NCI-H1105 treated with DMSO at 0.1 percent for 48 hours (cell line): ENCODE measurements at places on chromosomes 1 and 21.

DNA sequence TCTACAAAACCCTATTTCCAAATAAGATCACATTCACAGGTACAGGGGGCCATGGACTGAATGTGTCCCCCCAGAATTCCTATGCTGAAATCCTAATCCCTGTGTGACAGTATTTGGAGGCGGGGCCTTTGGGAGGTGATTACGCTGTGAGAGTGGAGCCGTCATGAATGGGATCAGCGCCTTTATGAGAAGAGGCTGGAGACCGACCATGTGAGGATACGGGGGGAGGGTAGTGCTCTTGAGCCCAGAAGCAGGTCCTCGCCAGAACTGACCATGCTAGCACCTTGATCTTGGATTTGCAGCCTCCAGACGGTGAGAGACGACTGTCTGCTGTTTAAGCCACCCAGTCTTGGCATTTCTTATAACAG is 23.8 kb upstream of the KIF26B start:
- DNase-seq, result no peak

- DNase-seq, result no peak
Observed at GRCh38 chr1:151838222-151839081, 1.2 kb downstream of the C2CD4D start.

- no peak for DNase-seq
Observed at GRCh38 chr1:115036814-115037507, 7.3 kb downstream of the TSHB start.

DNA sequence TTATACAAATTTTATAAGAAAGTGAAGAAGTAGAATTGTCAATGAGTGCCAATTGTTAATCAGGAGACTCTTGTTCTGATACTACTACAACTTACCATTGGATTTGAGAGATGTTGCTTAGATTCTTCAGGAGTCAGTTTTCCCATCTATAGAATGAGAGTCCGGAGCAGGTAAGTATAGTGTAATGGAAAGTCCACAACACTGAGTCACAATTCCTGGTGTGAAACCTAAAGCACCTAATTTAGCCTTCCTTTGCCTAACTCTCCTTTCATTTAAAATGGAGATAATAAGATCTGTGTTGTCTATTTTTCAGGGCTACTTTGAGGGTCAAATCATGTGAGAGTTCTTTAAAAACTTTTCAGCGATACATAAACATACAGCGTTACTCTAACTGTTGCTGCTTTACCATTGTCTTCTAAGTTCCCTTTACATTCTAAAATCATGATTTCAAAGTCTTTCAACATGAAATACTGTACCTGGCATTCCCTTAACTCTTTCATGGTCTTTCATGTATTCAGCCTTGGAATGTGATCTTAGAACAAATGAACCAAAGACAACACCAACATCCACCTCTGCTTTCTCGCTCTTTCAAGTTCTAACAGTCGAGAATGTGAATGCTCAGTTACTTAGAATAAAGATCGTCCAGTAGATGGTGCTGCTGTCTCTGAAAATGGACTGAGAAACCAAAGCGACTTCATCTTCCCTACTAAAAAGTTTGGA is 90.9 kb downstream of the SLC30A10 start:
- DNase-seq, result peak; percentile 58

DNA sequence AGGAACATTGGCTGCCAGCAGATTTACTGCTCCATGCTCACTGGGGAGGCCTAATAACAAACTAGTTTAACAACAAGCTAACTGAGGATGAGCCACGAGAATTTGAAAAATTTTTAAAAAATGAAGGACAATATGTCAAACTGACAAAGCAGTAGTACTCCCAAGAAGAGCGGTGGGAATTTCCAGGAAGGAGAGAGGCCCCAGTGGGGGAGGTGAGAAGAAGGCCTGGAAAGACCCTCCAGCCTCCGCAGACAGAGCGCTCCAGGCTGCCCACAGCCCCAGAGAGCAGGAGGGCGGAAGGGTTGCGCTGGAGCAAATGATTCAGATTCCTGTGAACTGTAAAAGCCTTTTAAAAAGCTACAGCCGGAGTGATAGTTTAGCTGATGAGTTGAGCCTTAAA is 78.5 kb downstream of the SIPA1L2 start:
- DNase-seq, result no peak

DNA sequence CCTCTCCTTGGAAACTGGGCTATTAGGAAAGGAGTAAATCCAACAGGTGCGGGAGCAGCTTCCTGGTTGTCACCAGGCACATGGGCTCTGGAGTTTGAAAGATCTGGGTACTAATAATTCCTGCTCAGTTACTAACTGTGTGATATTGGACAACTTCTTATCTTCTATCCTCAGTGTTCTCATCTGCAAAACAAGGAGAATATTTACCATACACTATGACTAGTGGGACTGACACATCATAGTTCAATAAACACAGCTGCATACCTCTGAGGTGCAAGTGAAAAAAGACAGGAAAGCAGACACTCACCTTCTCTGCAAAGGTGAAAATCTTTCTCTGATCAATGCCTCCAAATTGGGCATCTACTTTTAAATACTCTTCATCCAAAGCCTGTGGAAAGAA is 19.7 kb downstream of the YARS1 start:
- DNase-seq, result no peak

- DNase-seq, result no peak
Observed at GRCh38 chr1:176801514-176802020, 338.6 kb downstream of the PAPPA2 start.

DNA sequence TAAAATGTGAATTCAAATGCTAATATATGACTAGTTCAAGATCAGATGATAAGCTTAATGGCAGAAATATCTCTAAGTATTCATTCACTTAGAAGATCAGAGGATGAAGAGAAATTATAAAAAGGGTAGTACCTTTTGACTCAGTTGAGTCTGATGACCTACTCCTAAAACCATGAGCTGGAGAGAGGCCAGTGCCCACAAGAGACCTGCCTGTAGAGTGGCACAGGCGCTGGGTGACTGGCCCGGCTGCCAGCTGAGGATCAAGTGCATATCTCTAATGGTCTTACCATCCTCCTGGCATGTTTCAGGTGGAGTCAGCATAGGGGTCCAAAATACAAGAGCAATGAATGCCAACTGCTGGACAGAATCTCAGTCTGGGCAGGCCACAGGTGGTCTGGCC is 14.1 kb downstream of the DDAH1 start:
- no peak for DNase-seq

DNA sequence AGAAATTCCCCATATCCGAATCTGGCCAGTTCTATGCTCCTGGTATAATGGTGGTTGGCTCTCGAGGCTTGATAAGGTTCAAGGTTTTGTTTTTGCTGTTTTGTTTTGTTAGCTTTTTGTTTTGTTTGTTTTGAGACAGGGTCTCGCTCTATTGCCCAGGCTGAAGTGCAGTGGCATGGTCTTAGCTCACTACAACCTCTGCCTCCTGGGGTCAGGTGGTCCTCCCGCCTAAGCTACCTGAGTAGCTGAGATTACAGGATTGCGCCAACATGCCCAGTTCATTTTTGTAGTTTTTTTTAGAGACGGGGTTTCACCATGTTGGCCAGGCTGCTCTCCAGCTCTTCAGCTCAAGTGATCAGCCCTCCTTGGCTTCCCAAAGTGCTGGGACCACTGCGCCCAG is 109.1 kb upstream of the ERRFI1 start:
- DNase-seq, result no peak

DNA sequence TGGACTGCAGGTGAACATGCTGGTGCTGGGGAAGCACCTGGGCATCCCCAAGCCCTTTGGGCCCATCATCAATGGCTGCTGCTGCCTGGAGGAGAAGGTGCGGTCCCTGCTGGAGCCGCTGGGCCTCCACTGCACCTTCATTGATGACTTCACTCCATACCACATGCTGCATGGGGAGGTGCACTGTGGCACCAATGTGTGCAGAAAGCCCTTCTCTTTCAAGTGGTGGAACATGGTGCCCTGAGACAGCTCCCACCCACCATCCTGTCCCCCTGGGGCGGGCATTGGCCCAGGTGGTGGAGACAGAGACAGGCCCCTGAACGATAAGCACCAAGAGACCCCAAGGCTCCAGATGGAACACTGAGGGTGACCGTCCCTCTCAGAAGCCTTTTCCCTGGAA is 25.2 kb upstream of the PADI4 start:
- DNase-seq, result no peak

- no peak for DNase-seq
Observed at GRCh38 chr1:178962853-178963711, 62.6 kb upstream of the FAM20B start.

GRCh38 chr1:224564454-224565084 is 51.5 kb upstream of the CNIH3 start:
- DNase-seq, result no peak

GRCh38 chr1:1137256-1138045 is 21.6 kb upstream of the C1orf159 start:
- peak; percentile 49 for DNase-seq

GRCh38 chr1:25804244-25804963 is 4.4 kb downstream of the SELENON start:
- no peak for DNase-seq

- no peak for DNase-seq
Observed at GRCh38 chr21:31103571-31104265, 65.4 kb upstream of the KRTAP19-8 start.

DNA sequence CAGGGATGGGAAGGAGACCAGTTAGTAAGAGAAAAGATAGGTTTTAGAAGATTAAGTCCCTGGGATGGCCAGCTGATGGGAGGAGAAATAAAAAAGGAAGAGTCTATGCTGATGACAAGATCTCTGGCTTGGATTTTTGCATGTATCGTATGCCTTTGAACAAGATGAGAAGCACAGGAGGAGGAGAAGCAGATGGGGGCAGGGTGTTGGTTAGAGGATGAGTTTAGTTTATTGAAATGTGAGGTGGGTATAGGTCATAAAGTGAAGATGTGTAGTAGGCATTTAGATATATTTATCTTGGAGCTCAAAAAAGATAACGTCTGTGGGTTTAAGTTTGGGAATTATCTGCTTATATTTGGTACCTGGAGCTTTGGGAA is 1.4 kb downstream of the TIPRL start:
- no peak for DNase-seq

DNA sequence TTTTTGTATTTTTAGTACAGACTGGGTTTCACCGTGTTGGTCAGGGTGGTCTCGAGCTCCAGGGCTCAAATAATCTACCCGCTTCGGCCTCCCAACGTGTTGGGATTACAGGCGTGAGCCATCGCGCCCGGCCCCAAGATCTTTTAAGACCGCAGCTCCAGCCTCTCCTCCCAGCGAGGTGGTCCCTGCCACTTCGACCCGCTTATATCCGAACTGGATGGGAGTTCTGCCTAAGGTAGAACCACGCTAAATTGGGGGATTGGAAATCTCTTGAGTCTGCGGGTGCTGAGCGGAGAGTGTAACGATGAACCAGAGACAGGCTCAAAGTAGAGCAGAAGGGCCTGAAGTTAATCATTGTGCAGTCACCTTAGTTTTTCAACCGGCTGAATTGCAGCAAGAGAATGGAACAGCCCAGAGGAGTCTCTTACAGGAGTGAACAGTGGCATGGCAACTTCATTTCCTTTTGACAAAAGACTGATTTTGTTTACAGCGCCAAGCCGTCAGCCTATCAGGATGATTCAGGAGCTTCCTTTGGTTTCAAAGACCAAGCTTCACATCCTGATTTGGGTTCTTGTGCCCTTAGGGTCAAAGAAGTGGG is 726 bp upstream of the CYB5R1 start:
- peak; percentile 59 for DNase-seq

- peak; percentile 41 for DNase-seq
Observed at GRCh38 chr1:168234846-168235547, 9.2 kb downstream of the SFT2D2 start.

- DNase-seq, result no peak
Observed at GRCh38 chr1:49351768-49352167, 575.1 kb upstream of the BEND5 start.

GRCh38 chr1:203644661-203645510 is 18.3 kb downstream of the ATP2B4 start:
- DNase-seq, result no peak

DNA sequence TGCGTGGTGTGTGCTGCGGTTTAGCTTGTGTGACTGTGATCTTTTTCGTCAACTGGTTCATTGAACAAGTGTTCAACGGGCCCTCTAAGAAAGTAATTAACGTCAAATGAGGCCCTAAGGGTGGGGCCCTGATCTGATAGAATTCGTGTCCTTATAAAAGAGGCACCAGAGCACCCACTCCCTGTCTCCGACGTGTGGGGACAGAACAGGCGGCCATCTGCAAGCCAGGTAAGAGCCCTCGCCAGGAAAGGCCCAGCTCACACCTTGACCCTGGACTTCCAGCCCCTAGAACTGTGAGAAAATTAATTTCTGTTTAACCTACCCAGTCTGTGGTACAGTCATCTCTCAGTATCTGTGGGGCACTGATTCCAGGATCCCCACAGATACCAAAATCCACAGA is 20.4 kb upstream of the SAMD11 start:
- DNase-seq, result no peak

GRCh38 chr1:59552007-59552406 is 255.1 kb downstream of the FGGY start:
- DNase-seq, result no peak

GRCh38 chr1:19858893-19859292 is 23.3 kb upstream of the OTUD3 start:
- DNase-seq, result no peak

DNA sequence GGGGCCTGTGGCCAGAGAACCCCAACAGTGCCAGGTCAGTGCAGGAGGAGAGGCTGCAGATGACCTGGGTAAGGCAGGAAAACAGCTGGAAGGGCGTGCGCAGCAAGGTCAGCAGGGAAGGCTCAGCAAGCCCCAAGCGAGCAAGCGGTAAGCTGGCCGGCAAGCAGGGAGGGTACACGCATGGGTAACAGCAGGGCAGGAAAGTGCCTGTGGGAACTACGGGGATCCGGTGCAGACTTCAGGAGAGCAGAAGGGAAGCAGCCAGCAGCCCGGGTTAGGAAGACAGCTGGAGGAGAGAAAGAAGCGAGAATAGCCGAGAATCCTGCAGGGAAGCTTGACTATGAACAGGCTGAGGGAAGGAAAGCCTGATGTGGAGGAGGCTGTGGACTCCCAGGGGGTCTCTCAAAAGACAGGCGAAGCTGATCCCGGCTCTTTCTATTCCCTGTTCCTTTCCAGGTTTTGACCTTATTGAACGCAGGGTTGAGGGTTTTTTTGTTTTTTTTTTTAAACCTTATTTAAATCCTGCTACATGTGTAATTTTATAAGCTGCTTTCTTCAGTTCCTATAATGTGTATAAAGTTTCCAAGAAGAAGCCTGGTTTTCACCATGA is 20.9 kb downstream of the UMODL1 start:
- no peak for DNase-seq

DNA sequence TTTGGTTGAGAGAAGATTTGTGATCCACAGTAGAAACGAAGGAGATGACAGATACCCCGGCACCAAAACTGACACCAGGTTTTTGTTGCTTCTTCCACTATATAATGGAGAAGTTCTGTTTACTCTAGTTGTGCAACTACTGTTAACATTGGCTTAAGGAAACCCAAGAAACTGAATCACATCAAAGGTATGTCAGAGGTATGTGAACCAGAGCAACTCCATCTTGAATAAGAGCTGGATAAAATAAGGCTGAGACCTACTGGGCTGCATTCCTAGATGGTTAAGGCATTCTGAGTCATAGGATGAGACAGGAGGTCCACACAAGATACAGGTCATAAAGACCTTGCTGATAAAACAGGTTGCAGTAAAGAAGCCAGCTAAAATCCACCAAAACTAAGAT is 173.7 kb upstream of the CAMK1G start:
- no peak for DNase-seq
